ENCODE measurements at places on chromosomes 6 and 20.

DNA sequence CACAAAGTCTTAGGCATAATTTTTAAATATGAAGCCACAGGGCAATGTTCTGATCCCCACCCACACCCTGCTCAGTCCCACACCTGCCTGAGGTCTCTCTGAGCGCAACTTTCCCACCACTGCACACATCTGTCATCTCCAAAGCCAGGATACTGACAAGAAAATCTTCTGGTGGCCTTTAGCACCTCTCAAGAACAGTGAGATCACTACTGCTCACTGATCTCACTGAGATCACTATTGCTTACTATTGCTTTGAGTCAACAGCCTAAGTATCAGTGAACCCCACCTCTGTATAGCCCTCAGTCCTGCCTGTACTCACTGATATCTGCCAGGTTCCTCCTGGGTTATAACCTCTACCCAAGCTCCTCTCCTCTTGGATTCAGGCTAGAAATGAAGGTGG lies 6.4 kb downstream of the TNFRSF21 start:
- DNase-seq, result no peak

DNA sequence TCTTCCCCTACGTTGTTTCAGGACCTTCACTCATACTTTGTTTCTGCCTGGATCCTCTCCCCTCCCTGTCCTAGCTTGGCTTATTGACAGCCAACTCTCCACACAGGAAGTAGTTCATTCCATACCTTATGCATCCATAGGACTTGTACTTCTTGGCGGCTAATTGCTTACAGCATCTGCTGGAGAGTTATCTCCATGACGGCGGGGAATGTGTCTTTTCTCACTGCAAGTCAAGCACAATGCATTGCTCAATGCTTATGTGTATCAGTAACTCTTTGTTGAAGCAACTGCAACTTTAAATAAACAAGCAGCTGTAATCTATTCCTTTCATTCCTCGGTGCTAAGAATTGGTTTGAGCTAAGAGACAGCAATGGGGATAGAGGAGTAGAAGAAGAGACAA lies 551.3 kb upstream of the EPHA7 start:
- no peak for DNase-seq

DNA sequence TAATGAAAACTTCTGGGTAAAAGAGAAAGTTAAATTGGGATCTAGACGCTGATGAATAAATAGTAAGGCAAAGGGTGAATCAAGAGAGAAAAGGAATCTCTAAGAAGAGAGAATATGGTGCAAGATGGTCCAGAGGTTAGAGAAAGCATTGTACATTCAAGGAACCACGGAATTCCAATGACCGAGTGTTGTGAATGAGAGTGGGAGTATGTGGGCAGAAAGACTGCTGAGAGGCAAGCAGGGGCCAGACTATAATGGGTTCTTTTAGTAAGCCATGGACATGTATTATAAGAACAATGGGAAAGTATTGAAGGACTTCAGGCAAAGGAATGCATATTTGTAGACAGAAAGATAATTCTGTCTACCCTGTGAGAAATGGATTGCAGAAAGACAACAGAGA lies 45.2 kb downstream of the SPTLC3 start:
- DNase-seq, result no peak

GRCh38 chr20:57482148-57482547 lies 42.8 kb downstream of the CTCFL start:
- no peak for DNase-seq

DNA sequence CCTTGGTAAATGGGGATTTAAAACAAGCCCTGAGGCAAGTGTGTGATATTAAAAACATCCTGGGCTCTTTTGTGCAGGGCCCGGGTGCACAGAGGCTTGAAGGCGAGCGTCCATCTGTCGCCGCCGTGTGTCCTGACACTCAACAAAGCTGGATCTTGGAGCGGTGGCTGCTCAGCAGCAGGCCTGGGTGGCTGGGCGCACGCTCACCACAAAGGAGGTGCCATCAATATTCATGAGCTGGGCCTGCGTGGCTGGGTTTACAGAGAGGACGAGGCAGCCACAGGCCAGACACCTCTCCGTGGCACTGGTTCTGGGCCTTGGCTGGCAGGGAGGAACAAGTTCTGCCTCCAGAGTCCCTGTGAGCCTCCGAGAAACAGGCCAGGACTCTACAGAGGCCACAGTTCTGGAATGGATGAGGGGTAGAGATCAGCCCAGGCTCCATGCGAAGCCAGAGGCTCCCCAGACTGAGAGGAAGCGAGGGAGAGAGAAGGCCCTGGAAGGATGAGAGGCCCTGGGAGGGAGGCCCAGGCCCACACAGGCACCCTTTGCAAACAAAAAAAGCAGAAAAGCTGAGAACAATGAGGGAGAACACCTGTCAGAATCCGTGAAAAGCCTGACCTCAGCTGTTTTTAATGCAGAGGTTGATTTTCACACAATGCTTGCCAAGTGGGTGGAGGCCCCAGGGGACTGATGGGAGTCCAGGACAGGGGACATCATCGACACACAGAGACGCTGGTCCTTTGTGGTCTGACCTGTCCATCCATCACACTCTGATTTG lies 21.9 kb downstream of the BHLHE23 start:
- no peak for DNase-seq

All from iPS DF 6.9 (cell line).